Right atrium auricular region (tissue), 2 donors: ENCODE measurements at places on chromosomes 16 and 17. TPM values are rescaled to one million over a fixed set of nuclear protein-coding genes. Genes with fewer than 3 reads are reported as not detected.

Gene CCL8
- 0.52 TPM for total RNA-seq

GRCh38 chr17:77691216-77692085 lies 267.1 kb upstream of the TNRC6C start:
- no peak overlapping the region for H3K27ac ChIP-seq
- no peak overlapping the region for H3K4me3 ChIP-seq
- H3K4me1 ChIP-seq, result peaks cover 18% of the 10 kb centered on the region
- peak; percentile 36 for DNase-seq
- no peaks in the 10 kb centered on the region for H3K27me3 ChIP-seq

Gene SLFN12
- total RNA-seq, result 3.4 TPM

DNA sequence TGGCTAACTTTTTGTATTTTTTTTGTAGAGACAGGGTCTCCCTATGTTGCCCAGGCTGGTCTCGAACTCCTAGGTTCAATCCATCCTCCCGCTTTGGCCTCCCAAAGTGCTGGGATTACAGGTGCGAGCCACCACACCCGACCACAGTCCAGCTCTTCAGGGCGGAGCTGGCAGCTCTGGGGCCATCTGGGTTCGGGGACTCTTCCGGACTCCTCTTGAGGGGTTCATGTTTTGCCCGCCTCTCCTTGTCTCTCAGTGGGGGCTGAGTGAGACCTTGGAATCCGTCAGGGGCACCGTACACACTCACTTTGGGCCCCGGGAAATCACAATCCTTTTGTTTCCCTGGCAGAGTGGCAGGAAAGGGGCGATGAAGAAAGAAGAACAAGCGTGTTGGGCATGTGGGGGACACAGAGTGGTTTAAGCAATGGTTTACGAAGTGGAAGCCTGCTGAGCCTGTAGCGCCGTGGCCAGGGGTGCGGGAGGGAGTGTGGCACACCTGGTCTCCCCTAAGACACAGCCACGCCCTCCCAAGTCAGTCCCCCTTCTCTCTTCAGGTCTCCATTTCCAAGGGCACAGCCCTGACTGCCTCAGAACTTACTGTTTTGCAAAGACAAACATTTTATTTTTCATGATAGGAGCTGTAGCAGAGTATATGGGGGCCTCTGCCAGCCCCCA lies 26.1 kb downstream of the TNS4 start:
- H3K4me3 ChIP-seq, result no peak overlapping the region
- no peak overlapping the region for H3K27ac ChIP-seq
- DNase-seq, result no peak
- no peaks in the 10 kb centered on the region for H3K36me3 ChIP-seq
- no peaks in the 10 kb centered on the region for H3K27me3 ChIP-seq

GRCh38 chr17:47905221-47905733 lies 9.2 kb downstream of the SP2 start:
- no peaks in the 10 kb centered on the region for H3K36me3 ChIP-seq
- DNase-seq, result peak; percentile 84
- peak overlapping the region; percentile 89 for H3K27ac ChIP-seq
- peaks cover 95% of the 10 kb centered on the region for H3K4me1 ChIP-seq
- no peak overlapping the region for H3K4me3 ChIP-seq

GRCh38 chr17:28317099-28317965 lies 1.7 kb upstream of the TMEM97 start:
- DNase-seq, result no peak
- no peaks in the 10 kb centered on the region for H3K27me3 ChIP-seq
- no peak overlapping the region for H3K27ac ChIP-seq
